ENCODE measurements at places on chromosomes 1 and 21.

DNA sequence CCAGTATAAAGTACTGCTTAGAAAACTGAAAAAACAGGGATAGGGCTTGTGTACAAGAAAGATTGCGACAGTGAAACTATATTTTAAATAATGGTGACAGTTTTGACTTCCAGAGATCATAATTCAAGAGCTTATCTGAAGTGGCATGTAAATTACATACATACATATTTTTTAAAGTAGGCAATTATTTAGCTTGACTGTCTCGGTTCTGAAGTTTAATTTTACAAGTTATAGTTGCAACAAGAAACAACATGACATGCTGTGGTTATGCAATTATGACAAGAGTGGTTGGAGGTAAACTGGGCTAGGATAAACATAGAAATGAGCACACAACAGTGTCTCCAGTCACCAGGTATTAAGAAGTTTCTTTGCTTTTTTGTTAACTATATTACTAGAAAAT is 4.1 kb downstream of the C1orf21 start:
- no peak for DNase-seq

DNA sequence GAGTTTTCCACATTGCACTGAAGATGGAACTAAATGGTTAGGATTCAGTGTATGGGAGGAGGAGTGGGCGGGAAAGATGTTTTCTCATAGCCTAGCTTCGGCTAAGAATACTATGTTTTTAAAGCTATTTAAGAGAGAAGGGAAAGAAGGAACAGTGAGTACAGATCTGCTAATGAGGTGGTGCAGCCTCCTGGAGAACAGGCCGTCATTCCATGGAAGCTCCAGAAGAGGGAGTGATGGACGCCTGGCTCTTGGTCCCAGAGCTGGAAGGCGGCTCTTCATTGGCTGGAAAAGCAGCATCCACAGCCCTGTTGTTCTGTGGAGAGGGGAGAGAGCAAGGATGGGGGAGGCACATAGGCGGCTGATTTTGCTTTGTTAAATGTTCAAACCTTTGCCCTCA is 6.9 kb downstream of the CAMK1G start:
- no peak for DNase-seq

DNA sequence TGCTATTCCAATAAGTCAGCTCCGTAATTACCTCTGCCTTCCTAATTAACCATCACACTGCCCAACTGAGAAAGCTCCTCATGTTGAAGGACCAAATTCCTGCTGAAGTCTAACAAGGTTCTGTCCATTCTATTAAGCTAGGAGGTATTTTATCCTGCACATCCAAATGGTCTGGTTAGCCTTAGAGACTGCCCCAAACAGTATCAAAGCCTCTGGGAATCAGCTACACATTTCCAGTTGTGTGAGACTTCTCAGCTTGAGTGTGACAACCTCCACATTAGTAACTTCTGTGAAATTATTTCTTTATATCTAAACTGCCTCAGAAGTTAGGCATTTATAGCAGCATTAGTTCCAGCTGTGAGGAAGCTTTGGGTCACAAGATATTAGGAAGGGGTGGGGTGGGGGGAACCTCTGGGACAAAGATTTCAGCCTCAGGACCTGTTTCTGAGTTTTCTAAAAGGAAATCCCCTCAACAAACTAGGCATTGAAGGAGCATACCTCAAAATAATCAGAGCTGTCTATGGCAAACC is 150.5 kb upstream of the DUSP10 start:
- DNase-seq, result no peak

DNA sequence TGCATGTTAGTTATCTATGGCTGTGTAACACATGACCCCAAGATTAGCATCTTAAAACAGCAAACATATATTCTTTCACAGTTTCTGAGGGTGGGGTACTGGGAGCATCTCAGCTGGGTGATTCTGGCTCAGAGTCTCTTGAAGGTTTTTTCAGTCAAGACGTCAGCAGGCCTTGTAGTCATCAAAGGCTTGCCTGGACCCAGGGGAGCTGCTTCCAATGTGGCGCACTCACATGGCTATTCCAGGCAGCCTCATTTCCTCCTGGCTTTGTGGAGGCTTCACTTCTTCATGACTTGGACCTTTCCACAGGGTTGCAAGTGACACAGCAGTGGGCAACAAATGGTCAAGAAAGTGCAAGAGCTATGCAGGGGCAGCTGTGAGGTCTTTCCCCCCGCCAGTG is 114.7 kb downstream of the ACTL8 start:
- DNase-seq, result no peak

DNA sequence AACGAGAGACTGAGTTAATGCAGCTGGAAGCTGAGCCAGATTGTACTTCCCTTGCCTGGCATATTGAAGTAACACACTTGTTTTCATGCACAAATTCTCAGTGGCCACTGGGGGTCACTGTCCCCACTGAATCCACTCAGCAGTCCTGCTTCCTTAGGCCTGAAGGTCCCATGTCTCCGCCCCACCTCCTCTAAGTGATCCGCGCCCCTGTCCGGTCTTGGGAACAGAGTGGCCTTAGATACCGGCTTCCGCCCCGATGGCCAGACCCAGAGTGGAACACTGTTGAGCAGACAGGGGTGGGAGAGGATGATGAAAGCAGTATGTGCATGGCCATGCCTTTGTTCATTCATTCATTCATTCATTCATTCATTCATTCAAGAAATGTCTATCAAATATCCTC is 34.8 kb downstream of the CHAF1B start:
- DNase-seq, result peak; percentile 73

- DNase-seq, result no peak
These were observed 84.2 kb upstream of the SLC2A1 start for GRCh38 chr1:43042773-43043457.

DNA sequence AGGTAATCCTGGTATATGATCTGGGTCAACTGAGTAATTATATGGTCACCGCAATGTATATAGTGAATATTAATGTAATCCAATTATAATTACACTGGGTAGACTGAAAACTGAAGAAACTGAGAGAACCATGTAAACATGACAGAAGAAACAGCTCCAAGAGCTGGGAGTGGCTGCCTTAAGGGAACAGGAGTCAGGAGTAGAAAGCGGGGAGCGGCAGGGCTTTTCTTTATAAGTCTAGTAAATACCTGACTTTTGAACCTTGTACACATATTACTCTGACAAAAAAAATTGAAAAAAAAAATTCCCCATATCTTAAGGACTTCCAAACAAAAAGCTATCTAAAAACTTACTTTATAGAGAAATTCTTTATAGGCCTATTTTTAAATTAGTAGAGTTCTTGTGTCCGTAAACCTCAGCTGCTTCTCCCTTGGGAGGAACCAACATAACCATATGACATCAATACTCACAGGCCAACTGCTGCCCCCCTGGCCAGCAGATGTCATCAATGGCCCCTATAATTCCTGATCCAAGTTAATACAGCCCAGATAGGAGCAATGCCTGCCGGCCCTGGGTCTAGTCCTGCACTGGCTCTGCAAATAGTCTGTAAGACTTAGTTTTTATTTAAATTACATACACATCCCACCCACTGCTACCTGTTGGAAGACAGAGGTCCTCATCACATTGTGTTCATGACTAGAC is 33.8 kb downstream of the THAP3 start:
- no peak for DNase-seq

GRCh38 chr1:27284425-27285273 is 37.3 kb upstream of the TMEM222 start:
- peak; percentile 85 for DNase-seq

DNA sequence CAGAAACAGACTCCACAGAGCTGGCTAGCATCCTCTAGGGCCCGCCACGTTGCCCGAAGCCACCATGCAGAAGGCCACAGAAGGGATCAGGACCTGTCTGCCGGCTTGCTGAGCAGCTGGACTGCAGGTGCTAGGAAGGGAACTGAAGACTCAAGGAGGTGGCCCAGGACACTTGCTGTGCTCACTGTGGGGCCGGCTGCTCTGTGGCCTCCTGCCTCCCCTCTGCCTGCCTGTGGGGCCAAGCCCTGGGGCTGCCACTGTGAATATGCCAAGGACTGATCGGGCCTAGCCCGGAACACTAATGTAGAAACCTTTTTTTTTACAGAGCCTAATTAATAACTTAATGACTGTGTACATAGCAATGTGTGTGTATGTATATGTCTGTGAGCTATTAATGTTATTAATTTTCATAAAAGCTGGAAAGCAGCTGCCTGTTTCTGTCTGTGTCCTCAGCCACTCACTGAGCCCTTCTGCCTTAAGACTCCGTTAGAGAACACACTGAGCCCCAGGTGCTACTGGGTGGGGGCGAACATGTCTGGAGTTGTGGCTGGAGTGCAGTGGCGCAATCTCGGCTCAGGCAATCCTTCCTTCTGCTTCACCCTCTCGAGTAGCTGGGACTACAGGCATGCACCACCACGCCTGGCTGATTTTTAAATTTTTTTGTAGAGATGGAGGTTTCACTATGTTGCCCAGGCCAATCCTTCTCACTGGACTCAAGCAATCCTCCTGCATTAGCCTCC is 14.8 kb downstream of the MFSD2A start:
- no peak for DNase-seq

DNA sequence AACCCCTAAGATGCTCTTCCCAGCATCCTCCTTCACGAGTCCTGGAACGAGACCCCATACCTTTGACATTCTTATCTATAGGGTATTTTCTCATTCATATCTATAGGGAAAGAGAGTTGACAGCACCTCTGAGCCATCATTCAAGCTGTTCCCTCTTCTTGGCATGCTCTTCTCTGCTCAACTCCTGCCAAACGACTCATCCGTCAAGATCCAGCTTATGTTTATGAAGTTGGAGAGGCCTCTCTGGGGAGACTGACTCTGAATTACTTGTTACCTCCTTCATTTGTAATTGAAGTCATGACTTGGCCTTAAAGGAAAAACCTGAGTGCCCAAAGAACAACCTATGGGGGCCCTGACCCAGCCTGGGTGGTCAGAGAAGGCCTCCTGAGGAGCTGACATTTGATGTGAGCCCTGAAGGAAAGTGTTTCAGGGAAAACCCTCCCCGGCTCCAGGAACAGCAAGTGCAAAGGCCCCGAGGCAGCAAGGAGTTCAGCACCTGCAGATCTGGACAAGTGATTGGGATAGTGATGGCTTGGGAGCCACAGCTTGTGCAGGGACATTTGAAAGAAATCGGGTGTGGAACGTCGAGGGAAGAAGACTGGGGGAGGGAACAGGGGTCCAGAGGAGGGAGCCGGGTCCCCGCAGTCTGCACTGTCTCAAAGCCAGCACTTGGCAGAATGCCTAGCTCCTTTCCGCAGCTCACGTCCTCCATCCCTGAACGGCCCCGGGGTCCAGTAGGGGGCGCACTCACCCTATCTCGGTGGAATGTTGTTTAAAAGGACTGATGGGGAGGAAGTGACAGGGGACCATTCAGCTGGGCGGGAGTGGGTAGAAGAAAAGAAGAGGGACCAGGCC is 14.0 kb upstream of the CDA start:
- DNase-seq, result peak; percentile 38

DNA sequence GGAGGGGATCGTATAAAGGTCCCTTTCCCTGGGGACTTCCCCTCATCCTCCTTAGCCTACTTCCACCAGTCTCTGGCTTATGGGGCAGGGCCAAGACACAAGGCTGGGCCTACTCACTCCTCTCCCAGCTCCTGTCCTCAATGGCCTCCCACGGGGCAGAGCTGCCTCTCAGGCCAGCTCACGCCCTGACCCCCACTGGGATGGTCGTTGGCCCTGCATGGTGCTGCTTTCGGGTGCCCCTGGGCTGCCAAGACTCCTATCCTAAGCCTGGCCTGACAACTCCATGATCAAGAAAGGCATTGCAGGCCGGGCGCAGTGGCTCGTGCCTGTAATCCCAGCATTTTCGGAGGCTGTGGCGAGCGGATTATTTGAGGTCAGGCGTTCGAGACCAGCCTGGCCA is 6.2 kb downstream of the CPLANE2 start:
- DNase-seq, result no peak

GRCh38 chr21:27393726-27394125 is 426.8 kb upstream of the ADAMTS5 start:
- DNase-seq, result no peak

DNA sequence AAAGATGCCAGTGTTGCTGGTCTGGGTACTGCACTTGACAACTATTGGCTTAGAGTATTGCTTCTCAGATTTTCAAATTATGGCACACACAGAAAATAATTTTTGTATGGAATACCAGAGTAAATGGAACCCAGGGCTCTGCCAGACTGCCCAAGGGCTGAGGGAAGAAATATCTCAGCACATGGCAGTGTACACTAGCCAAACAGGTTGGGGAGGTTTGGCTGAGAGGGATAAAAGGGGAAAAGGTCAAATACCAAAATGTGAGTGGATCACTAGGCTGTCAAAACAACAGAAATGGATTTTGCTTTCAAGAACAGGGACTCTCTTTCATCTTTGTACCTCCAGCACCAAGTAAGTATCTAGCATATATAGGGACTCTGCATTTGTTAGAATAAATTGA is 3.0 kb upstream of the RGS8 start:
- no peak for DNase-seq

DNA sequence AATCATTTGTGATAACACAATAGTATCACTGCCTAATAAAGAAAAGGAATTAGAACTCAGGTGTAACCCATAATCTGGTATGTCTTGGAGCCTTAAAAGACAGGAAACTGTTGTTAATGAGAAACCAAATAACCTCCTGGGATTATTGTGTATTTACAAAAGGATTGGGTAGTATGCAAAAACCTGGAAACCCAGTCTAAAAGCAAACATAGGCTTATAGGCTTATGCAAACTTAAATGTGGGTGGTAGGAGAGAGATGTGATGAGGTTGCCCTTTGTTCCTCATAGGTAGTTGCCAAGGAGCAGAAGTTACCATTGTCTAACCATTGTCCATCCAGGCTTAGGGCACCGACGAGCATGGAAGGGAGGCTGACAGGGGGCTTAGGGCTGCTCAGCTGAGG is 165.8 kb downstream of the AK5 start:
- no peak for DNase-seq

DNA sequence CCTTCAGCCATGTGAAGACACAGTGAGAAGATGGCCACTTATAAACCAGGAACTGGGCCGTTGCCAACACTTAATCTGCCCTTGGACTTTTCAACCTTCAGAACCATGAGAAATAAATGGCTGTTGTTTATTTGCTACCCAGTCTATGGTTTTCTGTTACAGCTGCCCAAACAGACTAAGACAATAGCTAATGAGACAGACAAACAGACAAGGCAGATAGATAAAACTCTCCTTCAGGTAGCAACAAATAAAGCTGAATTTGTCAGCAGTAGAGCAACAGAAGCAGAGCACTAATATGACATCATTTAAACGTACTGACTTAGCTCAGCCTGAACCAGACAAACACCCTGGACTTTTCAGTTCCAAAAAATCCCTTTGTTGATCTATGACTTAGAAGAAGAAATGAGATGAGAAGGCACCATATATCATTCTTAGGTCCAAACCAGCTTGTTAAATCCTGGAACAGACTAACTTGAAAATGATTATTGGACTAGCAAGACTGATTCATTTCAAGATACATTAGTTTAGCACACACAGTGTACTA is 27.0 kb downstream of the ZZZ3 start:
- DNase-seq, result no peak

GRCh38 chr1:23793018-23793781 is 2.3 kb downstream of the LYPLA2 start:
- no peak for DNase-seq

GRCh38 chr1:160618763-160619274 is 28.0 kb downstream of the SLAMF1 start:
- no peak for DNase-seq
